ENCODE measurements at places on chromosomes 4 and X.

GRCh38 chrX:149962859-149963757 is 24.8 kb upstream of the EOLA2 start:
- DNase-seq, result no peak

DNA sequence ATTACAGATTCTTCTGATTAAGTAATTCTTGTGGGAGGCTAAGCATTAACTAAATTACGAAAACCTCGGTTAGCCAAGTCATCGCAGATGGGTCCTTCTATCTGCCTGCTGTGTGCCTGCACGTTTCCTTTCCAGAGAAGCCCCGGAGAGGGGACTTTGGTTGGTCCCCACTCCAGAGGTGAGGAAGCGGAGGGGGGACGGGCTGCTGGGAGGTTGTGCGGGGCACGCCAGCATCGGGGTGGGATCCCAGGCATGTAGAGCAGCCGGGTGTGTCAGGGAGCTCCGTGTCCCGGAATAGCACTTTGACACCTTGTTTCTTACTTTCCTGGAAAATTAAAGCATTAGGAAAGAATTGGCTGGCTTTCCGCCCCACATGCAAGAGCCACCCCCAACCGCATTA is 26.6 kb downstream of the PIGG start:
- DNase-seq, result no peak

DNA sequence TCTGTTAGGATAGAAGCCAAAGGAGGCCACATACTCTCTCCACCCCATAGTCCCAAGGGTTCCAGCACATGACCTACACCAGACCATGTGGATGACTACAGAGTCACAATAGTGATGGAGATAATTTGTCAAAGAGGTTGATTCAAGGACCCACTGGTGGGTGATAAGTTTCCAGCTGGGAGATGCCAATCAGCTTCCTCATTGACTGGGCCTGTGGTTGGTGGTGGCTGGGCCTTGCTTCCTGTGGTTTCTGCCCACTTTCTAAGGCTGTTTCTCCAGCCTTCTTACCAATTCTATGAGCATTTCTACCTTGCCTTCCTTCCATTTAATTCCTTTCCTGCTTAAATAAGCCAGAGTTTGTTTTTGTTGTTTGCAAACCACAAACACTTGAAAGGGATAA is 95.5 kb upstream of the CPEB2 start:
- DNase-seq, result no peak

DNA sequence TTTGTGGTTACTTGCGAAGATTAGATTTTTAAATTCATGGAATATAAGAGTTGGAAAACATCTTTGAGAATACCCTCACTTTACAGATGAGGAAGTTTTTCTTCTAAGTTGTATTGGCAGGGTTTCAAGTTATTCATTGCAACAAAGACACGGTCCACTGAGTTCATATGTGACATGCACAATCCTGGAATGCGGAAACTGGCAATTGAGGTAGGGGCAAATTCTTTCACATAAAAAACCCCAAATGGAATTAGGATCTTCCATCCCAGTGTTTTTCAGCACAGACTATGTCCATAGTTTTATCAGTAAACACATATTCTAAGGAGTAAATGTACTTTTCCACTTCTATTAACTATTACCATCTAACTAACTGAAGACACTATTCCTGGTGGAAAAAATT is 81.8 kb upstream of the NAP1L5 start:
- DNase-seq, result no peak

DNA sequence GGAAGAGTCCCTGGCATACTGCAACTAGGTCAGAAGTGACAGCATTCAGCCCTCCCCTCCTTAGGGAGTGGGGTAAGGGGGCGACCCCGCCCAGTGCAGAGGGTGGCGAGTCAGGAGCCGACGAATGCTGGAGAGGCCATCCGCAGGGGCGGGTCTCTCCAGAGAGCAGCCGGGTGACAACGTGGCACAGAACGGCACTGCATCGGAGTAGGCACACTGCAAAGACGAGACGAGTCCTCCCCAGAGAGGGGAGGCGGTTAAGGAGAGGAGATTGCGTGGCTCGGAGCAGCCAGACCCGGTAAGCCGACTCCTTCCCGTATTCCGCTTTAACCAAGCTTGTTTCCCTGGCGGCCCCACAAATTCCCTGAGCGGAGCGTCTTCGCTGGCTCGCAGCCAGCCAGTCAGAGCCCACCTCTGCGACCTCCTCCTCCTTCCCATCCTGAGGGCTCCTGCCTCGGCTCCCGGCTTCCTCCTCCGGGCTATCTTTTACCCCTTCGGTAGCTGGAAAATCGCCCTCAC is 54.9 kb downstream of the LINC00632 start:
- no peak for DNase-seq

GRCh38 chrX:4935846-4936245 is 1222.4 kb upstream of the PRKX start:
- no peak for DNase-seq

GRCh38 chrX:71466979-71467523 is 65.9 kb upstream of the OGT start:
- no peak for DNase-seq

DNA sequence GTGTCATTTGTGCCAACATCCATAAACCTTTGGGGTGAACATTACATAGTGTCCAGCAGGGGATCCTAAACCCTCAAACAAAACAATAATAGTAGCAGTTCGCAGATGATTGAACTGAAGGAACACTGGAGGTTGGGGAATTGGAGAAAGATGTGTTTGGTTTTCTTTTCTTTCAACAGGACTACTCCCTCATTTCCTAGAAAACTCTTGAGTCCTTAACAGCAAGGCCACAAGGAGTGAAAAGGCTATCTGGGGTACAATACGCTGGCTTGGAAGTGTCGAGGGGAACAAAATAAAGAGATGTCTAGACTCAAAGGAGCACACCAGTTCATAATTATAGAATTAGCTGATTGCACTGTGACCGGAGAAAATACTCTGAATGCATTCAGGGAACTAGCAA is 72.1 kb downstream of the IDS start:
- no peak for DNase-seq

DNA sequence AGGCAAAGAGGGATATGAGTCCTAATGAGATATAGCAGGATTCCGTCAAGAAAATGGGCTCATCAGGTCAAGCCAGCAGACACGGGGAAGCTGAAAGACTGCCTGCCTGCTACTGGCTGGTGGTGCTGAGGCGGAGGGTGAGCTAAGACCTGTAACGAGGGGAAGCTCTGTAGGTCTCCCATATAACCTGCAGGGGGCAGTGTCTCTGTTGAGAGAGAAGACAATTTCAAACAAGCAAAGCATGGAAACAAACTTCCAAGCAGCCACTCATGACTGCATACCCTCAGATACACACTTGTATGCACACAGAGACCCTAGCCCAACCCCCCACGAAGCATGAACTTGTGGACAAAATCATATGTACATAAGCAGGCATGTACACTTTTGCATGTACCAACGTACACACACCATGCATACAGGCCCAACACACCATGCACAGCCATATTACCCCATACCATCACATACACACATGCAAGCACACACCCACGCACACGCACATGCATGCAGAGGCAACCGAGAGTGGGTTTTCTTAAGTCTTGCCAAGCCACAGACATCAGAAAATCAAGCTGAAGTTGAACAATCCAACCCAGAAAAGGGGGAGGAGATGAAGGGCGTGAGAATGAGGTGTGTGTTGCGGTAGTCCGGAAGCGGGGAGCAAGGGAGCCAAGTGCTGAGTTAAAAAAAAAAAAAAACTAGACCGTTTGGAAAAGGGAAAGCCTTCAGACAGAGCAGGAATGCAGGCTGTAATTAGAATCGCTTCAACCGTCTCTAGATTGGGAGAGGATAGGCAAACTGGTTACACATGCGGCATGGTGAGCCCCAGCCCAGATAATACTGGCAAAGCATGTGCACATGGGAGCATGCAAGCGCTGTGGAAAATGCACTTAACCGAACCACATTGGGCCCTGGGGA is 71.0 kb downstream of the PJA1 start:
- DNase-seq, result no peak

GRCh38 chr4:149238097-149238496 is 577.5 kb downstream of the IQCM start:
- DNase-seq, result no peak

DNA sequence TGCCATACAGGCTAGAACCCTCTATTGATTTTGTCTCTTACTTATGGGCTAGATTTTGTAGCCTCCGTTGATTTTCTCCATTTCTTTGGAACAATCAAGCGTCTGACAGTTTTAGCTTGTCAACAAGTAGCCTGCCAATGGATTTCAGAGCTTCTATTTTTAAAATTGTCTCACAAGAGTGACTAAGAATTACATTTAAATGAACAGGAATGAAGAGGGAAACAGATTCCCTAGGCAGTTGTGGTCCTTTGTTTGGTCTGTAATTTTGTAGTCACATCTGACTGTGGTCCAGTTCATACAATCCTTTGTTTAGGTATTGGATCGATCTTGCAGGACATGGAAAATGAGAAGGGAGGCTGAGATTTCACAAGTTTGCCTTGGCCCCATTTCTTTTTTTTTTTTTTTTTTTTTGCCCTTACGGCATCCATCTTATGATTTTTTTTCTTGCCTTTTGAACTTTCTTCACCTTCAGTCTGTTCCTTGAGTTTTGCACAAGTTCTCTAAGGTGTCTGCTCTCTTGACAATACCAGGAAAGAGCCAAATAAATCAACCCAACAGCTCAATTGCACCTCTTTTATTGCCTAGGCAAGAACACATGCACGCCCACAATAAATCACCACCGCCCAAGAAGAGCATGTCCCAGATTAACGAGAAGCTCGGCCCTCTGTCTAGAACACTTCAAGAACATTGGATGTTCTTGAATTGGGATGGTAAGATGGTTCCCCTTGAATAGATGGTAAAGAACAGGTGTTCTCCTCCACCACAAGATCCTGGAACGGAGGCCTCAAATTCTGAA is 86.5 kb upstream of the EGFL6 start:
- DNase-seq, result no peak

DNA sequence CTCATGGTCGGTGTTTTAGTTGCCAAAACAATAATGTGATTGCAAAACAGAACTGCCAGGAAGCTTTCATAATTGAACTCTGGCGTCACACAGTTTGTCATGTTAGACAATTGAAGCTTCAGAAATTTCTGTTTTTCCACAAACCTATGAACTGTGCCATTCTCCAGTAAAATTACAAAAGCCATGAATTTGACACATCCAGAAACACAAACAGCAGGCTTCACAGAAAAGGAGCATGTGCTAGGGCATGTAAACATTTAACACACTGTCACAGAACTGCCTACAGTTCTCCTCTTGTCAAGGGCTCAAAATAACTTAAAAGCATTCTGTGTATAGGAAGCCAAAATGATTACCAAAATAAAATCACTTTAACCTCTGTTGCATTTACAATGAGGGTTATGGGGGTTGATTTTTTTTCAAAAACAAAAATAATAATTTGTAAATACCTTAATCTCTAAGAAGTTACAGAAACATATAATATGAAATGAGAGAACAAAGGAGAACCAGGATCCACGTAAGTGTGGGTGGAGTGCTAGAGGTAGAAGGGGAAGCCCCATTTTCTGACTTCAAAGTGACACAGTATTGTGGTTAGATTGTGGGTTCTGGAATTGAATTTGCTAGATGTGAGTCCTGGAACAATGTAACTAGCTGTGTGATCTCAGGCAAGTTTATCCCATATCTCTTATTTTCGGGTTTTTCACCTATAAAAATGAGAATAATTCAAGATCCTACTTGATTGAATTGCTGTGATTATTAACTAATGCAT is 295.0 kb downstream of the CENPC start:
- no peak for DNase-seq

- DNase-seq, result no peak
Measured at GRCh38 chr4:15506464-15506863, 36.8 kb downstream of the CC2D2A start.

DNA sequence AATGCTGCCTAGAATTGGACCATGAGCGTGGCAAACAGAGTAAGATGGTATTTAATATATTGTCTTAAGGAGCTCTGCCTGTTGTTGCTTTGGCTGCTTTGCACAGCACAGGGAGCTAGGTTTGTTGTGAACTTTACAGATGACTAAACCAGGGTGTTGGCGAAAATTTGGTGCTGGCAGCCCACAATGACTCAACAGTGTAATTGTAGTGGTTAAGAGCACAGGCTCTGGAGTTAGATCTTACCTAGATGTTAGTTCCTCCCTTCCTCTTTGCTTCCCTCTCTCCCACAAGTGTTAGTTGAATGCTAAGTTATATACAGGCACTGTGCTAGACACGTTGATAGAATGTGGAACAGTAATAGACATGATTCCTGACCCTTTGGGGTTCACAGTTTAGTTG is 128.9 kb upstream of the TRPC5 start:
- DNase-seq, result no peak
